ENCODE measurements at places on chromosomes 6 and 20.

- no peak for DNase-seq
These were observed 87.8 kb downstream of the GMDS start for GRCh38 chr6:2157441-2158127.

DNA sequence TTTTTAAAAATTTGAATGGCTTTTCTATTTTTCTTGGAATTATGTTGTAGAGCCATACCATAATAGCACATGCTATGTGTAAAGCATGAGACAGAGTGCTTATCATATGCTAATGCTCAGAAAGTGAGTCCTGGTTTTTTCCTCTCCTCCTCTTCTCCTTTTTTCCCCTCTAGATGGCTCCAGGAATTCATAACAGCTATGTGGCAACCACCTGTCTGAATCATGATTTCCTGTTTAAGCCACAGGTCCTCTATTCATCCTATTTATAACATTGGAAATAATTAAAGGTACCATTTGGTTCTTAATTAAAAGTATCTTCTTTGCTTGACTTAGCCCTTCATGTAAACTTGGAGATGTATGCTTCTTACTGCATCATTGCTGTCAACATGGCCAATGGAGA is 260.0 kb upstream of the MAP3K7 start:
- no peak for DNase-seq

DNA sequence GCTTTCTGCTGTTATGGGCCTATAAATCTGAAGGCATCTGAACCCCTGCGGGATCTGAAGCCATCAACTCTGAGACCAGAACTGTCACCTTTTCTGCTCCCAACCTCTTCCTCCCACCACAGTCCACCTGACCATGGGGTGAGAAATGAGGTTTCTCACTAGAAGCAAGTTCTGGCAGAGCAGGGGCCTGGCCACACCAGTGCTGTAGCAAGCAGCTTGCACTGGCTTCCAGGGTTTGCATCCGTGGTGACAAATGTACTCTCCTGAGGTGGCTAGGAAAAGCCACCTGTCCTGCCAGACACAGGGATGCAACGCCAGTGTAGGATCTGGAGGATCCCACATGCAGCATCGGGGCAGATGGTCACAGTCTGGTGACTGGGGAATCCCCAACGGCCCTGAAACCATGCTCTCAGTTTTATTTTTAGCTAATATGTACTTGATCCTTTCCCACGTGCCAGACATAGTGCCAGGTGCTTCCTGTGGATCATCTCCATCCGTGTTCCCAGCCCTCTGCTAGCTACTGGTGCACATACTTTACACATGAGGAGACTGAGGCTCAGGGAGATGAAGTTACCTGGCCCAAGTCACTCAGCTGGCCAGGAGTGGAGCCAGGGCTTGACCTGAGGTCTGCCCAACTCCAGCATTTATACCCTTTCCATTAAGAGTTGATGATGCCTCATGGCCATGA is 122.1 kb upstream of the SPACA1 start:
- peak; percentile 49 for DNase-seq

GRCh38 chr6:34234667-34235306 is 1.9 kb upstream of the HMGA1 start:
- peak; percentile 9 for DNase-seq

DNA sequence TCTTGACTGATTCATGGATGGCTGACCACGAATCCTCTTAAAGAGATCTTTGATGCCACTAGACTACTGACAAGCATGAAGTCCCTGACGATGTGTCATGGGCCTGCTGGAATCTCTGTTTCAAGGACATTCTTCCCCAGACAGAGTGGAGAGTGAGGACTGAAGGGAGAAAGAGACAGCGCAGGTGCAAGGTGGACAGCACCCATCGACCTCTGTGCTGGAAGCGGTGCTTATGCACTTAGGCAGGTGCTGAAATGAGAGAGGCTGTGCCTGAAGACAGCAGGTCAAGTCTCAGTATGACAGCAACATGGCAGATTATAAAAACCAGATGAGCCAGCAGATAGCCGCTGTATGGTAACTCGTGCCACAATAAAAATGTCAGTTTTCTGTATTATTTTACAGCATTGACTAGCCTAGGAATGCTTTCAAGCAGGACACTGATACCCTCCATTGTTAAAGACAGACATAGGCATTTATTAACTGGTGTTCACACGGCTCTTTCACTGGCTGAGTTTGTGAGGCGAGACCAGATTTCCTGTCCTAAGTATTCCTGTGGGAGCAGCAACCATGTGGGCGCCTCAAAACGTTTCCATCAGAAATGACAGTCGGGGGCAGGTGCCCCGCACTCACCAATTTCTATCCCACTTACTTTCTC is 47.5 kb downstream of the FOXC1 start:
- DNase-seq, result no peak

DNA sequence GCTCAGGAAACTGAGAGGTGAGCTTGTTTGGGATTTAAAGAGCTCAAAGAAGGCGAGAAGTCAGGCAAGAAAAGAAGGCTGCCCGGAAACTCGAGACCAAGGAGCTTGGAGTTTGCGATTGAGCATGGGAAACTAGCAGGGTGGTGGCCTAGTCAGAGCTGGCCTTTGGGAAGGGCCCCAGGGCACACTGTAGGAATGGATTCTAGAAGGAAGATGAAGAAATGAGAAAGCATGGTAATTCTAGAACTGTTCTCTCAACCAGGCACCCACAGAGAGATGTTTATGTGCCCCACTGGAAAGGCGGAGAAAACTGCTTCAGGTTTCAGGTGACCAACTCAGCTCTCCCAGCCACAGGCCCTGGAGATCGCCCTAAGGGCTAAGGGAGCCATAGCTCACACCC is 126.2 kb downstream of the FOXO3 start:
- DNase-seq, result no peak

DNA sequence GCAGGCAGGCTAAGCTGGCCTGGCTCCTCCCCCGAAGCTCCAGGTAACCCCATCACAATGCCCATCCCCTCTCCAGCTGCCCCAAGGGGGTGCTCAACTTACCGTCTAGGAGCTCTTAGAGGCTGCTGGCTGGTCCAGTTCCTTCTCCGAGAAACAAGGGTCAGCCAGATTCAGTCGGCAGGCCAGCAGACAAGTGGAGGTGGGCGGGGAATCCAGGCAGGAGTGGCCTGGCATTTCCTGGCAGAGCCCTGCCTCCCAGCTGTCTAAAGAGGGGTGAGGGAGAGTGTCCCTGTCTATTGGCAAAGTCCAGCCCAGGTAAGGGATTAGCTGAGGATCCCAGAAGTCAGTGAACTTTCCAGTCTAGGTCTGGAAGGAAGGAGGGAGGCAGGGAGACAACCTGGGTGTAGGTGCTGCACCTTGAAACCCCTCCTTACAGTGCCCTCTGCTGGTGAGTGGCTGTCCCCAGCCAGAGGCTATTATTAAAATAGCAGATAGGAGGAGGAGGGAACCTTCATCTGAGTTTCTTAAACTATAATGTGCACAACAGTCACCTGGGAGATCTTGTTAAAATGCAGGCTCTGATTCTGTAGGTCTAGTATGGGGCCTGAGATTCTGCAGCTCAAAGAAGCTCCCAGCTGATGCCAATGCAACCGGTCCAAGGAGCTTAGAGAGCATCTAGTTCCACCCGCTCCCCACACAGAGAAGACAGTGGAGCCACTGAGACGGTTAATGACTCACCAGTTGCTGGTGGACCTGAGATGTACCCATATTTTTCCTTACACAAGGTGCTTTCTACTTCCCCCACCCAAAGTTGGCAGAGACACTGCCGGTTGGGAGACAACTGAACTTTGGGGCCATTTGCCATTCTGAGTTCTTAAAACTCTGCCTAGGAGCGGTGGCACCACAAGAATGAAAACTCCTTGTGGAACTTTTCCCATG is at the start of gene UNC5CL:
Gene UNC5CL, minus strand, starts transcription at position 162 of the 939 bp plus-strand sequence. CDS start 4,147 bp downstream, outside the sequence.
- DNase-seq, result no peak

- DNase-seq, result peak; percentile 94
These were observed 309.3 kb downstream of the PRL start for GRCh38 chr6:21987501-21987957.

- no peak for DNase-seq
These were observed 99.7 kb upstream of the HIVEP1 start for GRCh38 chr6:11912420-11912819.

DNA sequence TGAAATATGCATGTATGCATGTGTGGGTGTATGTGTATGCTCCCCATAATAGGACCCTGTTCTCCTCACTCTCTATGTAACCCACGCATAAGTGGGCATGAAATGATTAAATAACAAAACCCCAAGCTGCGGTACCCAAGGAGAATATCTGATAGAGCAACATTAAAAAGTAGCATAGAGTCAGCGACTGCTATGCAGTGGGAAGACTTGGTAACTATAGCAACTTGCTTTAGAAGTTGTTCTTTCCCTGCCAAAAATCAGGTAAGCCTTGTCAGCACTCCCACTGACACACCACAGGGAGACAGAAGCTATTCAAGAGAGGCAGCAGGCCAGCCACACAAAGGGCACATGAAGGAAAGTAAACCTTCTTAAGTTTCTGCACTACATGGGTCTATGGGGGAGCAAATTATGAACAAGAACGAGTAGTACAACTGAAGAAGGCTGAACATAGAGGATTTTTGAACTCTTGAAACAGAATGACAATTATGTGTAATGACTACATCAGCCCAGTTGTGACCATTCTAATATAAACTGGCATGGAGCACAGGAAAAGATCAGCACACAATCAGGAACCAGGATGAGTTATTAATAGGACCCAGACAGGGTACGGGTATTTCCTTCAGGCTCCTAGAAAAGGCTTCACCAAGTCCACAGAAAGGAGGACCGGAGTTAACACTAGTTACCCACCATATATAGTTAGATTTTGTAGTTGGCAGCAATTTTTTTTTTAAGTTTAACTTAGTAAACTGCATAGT is 89.9 kb downstream of the GPR6 start:
- DNase-seq, result peak; percentile 67

DNA sequence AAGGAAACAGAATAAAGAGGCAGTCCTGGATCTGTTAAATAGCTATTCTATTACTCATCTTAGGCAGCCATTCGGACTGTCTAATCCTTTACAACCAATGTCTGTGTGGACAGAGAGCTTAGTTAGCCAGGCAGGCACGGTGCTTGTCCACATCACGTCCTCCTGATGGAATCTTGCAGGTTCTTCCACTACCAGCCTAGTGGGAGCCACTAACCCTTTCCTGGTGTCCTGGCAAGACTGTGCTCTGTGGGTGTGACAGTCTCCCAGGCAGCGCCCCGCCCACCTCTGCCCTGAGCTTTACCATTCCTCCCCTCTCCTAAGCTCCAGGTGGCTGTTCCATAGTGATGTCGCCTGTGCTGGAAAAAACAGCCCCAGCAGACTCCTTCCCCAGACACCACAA is 78.3 kb upstream of the CLDN20 start:
- no peak for DNase-seq

DNA sequence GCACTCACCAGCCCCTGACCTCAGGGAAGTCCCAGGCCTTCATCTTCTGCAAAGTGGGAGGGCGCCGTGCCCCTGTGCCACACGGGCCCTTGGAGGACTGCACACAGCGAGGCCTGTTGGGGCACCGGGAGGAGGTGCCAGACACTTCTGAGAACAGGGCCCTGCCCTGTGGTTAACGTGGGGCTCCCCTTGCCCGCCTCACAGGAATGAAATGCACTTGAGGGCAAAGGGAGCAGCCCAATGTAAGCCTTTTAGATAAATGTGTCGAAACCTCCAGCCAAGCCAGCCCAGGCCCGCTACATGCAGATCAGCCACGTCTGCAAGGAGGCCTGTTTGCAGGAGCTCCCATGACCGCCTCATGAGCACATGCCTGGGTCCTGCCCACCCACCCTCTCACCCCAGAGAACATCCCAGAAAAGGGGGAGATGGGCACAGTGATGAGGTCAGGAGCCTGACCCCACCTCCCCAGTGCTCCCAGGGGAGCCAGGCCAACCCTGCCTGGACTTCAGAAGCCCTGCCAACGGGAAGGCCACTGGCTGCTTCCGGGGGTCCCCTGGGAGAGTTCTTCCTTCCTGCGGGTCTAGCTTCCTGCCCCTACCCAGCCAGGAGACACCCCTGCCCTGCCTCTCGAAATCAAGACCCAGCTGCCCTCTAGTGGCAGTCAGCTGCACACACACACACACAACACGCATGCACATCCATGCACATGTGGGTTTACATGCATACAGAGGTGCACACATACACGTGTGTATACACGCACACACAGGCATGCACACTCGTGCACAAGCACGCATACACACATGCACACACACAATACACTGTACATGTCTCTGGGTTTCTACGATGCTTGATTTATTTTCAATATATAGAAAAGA is 178.7 kb downstream of the TAF4 start:
- peak; percentile 67 for DNase-seq

DNA sequence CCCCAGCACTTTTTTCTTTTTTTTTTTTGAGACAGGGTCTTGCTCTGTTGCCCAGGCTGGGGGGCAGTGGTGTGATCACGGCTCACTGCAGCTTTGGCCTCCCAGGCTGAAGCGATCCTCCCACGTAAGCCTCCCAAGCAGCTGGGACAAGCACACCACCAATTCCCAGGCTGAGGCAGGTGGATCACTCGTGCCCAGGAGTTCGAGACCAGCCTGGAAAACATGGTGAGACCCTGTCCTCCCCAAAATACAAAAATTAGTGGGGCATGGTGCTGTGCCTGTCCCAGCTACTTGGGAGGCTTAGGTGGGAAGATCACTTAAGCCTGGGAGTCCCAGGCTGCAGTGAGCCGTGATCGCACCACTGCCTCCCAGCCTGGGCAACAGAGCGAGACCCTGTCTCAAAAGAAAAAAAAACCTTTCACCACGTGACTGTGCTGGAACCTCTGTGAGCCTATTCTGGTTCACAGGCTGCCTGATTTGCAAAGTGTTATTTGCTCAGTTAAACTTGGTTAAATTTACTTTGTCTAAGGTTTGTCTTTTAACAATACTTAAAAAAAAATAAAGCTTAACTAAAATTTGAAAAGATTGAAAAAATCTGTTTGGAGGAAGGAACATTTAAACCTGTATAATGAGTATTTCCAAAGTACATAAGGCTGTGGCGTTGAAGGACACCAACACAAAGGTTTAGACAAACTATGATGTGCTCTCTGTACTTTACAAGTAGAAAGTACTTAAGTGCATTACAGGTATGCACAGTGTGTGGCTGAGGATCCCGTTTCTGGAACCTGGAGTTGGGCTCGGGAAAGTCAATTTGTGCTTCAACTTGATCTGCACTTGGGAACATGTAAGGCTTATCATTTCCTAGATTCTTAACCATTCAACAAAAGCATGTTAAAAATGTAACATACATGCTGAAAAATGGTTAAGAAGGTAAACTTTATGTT is 55.0 kb downstream of the PPP1R3G start:
- no peak for DNase-seq

GRCh38 chr6:157570104-157570503 is 189.1 kb downstream of the ZDHHC14 start:
- no peak for DNase-seq

GRCh38 chr6:90514496-90514895 is 72.4 kb downstream of the MAP3K7 start:
- DNase-seq, result no peak

DNA sequence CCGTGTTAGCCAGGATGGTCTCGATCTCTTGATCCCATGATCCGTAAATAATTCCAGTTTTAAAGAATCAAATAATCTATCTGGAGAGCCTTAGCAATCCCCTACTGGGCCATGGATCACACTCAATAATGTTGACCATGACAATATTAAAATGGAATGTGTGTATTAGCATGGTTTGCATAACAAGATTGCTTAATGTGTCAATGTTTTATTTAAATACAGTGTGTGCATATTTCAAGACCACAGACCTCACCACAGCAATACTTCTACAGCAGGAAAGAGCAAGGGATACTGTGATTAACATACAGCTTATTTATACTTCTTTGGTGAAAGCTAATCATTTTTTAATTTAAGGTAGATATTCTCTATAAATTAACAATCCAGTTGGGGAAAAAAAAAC is 470.4 kb downstream of the TFAP2B start:
- no peak for DNase-seq

All from tongue (tissue), 3 donors.